LNCaP clone FGC (cell line): ENCODE measurements at places on chromosomes 4 and X.

DNA sequence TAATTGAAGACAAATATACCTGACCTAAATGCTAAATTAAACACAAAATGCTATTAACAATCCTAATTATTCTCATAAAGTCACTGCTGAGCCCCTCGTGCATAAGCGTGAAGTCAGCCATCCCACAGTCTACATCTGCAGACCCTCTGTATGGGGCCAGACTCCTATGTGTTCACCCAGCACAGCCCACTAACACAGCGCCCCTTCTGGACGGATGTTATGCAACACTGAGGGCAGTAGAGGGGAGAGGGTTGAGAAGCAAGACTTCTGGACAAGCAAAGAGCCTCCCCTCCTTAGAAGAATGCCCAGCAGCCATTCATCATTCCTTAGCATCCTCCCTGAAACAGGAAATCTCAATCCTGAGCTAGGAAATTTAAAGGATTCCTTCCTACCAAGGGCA lies 7.9 kb downstream of the TRPC3 start:
- no peak for DNase-seq

DNA sequence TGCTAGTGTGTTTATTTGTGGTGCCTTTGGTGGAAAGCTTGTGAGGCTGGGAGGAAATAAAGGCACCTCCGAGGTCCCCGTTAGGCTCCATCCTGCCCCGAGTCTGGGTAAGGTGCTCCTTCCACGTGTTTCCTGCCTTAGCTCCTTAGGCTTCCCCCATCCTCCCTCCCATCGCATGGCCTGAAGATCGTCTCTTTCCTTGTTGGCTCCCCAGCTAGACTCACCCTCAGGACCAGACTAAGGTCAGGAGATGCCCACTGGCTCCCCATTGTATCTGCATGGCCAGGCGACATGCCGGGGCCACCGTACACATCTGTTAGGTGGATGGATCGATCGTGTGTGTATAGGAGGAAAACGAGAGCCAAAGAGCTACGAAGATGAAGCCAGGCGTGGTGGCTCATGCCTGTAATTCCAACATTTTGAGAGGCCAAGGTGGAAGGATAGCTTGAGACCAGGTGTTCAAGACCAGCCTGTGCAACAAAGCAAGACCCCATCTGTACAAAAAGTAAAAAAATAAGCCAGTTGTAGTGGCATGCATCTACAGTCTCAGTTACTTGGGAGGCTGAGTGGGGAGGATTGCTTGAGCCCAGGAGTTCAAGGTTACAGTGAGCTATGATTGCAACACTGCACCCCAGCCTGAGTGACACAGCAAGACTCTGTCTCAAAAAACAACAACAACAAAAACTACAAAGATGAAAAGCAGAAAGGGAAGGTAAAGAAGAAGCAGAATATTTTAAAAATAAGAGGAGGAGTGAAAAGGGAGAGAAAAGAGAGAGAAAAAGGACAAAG lies 53.7 kb downstream of the SEPSECS start:
- DNase-seq = no peak

DNA sequence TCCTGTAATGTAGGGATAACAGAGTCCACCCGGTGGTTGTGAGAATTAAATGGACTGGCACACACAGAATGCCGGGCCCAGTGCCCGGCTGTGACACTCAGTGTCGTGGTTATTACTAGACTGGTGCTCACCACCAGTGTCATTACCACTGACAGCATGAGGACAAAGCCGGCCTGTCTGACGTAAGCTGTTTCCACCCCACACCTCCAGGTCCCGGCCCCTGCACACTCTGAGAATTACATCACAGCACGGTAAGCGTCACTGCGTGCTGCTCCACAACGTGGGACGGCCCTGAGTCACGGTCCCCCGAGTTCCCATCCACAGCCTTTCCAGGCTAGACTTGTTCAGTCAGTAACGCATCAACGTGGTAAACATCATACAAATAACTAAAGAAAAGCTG lies 22.9 kb downstream of the FAT1 start:
- no peak for DNase-seq

DNA sequence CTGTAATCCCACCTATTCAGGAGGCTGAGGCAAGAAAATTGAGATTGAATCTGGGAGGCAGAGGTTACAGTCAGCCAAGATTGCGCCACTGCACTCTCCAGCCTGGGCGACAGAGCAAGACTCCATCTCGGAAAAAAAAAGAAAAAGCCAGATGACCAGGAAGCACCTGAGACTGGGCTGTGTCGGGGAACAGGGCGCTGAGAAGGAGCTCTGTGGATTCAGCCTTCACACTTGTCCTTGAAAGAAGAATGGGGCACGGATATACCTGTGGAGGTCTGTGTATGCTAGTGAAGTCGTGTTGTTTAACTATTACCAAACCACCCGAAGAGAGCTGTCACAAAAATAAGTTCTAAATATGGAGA lies 39.3 kb upstream of the TADA2B start:
- no peak for DNase-seq

- DNase-seq = no peak
Observed at GRCh38 chrX:27254656-27255055, 208.5 kb downstream of the PPP4R3C start.

DNA sequence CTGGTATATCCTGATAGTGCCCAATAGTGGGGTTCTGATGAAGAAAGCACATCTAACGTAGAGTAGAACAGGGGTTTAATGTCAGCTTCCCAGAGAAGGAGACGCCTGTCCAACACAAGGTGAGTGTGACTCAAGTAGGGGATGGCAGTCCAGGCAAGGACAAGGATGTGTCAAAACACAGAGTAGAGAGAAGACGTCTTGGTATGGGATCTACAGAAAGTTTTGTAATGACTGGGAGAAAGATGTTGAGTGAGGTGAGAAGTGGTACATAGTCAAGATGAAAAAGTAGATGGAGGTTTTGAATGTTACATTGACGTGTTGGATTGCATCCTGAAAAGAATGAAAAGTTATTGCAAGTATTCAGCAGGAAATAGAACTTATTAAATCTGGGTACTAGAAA lies 124.4 kb downstream of the TMA16 start:
- DNase-seq = no peak
